Fibroblast of skin of abdomen (primary cell): ENCODE measurements at places on chromosomes 3 and 15.

GRCh38 chr3:134216191-134216764, 34.4 kb downstream of the RYK start:
- no peak for DNase-seq

DNA sequence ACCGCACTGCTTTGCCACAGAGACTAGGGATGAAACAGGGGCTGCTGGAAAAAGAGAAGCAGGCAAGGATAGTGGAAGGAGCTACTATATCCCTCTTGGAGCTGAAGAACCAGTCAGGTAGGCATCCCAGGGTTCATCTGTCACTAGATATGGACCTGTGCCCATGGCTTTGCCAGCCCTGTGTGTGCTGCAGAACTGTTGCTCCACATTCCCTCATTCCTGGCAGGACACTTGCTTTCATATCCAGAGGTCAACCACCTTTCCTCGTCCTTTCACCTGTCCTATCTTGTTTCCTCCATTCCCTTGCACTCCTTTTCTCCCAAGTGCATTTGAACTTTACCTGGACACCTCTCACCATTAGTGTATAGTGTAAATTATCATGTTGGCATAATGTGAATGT, 12.0 kb downstream of the SNRK start:
- DNase-seq: no peak

DNA sequence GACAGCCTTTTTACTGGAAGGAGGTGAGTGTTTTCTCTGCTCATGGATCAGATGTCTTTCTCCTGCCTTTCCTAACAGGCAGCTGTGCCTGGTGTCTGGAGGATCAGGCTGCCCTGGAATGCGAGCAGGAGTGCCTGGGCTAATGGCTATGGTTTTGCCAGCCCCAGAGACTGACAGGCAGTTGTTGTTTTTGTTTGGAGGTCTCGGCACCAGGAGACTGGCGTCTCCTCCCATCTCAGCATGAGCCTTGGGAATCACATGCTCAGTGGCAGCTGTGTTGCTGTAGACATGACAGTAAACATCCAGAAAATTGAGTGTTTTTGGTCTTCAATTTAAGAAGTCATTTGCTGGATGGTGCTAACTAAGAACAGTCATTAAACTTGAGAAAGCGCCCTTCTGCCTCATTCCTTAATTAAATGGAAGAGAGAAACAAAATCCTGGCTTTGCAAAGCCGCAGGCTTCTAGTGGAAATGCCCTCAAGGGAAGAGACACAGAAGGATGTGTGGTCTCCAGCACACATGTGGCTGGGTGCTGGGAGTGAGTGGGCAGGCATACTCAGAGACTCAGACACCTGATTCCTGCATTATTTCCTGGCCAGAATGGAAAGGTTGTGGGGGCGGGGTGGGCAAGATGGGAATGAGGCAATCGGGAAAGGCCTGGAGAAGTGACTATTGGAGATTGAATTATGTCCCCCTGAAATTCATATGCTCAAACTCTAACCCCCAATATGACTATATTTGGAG, 97.0 kb upstream of the NMNAT3 start:
- DNase-seq: peak; percentile 63

DNA sequence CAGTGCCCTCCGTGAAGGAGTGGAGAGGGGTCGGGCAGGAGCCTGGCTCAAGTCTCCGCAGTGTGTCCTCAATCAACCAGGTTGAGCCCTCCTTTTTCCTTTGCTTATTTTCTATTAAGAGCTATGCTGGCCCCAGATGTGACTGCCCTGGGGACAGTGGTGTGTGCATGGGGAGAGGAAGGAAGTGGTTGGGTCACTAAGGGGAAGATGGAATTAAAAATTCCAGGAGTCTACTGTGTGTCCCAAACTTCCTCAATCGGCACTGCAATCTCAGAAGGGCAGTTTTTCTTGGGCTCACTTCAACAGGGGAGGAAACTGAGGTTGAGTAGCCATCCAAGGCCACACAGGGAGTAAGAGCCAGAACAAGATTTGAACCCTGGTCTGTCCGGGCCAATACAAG, 13.7 kb upstream of the GRIP2 start:
- no peak for DNase-seq

- DNase-seq: peak; percentile 69
Measured at GRCh38 chr3:148101061-148101460, 596.6 kb upstream of the AGTR1 start.

- DNase-seq: peak; percentile 45
Measured at GRCh38 chr3:46881596-46882376, 4.3 kb downstream of the PTH1R start.
